BE2C (cell line): ENCODE measurements at places on chromosomes 13 and 19.

DNA sequence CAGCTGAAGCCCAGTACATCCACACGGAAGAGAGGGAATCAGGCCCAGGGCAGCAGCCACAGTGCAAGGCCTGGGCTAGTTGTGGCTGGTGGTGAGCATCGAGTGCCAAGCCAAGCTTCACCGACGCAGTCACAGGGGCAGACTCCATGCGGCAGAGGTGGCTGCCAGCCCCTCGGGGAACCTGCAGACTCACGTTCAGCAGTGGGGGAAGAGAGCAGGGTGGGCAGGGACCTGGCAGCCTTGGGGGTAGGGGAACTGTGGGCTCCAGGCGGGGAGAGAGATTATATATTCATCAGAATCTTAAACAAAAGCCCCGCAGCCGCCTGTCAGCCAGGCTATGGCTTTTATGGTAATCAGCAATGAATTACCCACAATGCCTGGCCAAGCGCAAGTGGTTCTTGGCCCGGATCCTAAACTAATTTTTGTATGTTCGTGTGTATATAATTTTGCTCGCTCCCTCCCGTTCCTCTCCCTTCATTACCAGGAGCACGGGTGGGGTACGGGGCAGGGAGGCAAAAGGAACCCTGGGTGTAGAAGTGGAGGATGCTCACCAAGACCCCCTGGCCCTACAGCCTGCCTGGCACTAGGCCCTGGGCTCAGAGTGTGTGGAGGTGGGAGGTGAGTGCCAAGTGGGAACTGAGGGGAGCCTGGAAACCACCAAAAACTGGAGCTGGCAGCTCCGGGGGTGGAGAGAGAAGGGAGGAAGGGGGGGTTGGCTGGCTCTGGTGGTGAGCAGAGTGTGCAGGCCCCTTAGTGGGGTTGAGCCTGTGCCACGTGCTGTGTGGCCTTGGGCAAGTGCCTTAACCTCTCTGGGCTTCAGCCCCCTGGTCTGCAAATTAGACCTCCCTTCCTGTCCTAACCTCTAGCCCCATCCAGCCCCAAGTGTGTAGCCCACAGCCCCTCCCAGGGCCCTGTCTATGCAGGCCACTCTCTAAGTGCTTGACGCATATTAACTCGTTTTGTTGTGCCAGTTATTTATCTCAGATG lies 31.9 kb downstream of the PTPRS start:
- DNase-seq = peak; percentile 93

GRCh38 chr19:33777753-33778088 lies 18.9 kb upstream of the KCTD15 start:
- no peak for DNase-seq

- DNase-seq = no peak
Observed at GRCh38 chr13:40975441-40975840, 43.7 kb downstream of the ELF1 start.

DNA sequence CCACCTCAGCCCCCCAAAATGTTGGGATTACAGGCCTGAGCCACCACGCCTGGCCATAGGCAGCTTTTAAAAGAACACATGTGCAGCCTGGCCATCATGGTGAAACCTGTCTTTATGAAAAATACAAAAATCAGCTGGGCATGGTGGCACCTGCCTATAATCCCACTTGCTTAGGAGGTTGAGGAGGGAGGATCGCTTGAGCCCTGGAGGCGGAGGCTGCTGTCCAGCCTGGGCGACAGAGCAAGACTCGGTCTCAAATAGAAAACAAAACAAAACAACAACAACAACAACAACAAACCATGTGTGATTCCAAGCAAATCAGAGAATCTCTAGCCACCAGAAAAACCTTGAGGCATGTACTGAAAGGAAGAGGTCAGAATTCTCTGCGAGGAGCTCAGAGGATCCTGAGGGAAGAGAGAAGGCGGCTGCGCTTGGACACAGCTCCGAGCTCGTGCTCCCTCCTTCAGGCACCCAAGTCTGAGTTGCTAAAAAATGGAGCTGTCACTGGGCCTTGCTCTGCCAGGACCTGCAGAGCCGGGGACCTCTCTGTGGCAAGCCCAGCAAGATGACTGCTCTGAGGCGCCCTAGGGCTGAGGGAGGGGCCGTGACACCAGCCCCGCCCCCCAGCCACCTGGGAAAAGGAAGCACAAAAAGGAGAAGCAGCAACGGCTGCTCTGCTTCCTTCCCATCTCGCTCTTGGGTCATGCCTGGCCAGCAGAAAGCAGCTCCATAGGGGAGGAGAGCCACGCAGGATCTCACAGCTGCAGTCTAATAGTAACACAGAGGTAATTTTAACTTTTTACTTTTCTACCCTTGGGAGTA lies at the start of gene ARL11:
TSS of gene ARL11 (plus strand) at position 677 of the 822 bp plus-strand sequence. CDS start 1,941 bp downstream, outside the sequence.
- peak; percentile 22 for DNase-seq

- DNase-seq = no peak
Observed at GRCh38 chr19:7191946-7192691, 102.1 kb downstream of the INSR start.

- DNase-seq = no peak
Observed at GRCh38 chr13:80618781-80619180, 277.9 kb upstream of the SPRY2 start.

DNA sequence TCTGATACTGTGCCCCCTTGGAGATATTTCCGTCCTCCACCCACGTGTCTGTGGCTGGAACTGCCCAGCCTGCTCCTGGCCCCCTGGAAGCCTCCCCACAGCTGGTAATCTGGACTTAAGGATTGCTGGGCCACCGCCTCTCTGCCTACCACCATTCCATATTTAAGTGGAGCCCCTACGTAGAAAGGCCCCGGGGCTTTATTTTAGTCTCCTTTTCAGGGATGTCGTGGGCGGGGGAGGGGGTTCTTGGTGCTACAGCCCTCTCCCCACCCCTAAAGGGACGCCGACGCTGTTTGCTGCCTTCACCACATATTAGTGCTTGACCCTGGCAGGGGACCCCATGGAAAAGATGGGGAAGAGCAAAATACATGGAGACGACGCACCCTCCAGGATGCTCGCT lies 2.7 kb upstream of the NOP53 start:
- no peak for DNase-seq

- DNase-seq = no peak
Observed at GRCh38 chr13:80903911-80904310, 563.0 kb upstream of the SPRY2 start.

- no peak for DNase-seq
Observed at GRCh38 chr13:61751039-61751438, 335.4 kb upstream of the PCDH20 start.
